Kidney capillary endothelial cell (primary cell): ENCODE measurements at places on chromosomes 5 and 9.

DNA sequence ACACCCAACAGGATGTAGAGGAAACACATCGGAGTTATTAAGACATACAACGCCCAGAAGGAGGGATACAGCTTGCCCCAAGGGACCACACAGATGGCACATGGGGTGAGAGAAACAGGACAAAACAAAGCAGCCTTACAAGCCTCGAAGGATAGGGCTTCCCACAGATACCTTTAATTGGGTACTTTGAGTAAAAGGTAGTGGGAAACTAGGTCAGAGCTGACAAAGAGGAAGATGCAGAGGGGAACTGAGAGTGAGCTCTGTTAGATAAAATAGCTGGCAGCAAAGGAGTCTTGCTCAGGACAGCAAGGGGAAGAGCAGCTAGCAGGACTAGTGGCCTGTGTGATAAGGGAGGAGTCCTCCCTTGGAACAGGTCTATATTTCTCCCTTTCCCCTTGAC, 48.2 kb downstream of the OTP start:
- DNase-seq, result no peak

GRCh38 chr9:2132484-2133082, 117.4 kb downstream of the SMARCA2 start:
- DNase-seq, result peak; percentile 42

GRCh38 chr9:74336161-74336560, 161.0 kb upstream of the RORB start:
- no peak for DNase-seq

GRCh38 chr5:62794456-62794855, 215.8 kb downstream of the LRRC70 start:
- no peak for DNase-seq

DNA sequence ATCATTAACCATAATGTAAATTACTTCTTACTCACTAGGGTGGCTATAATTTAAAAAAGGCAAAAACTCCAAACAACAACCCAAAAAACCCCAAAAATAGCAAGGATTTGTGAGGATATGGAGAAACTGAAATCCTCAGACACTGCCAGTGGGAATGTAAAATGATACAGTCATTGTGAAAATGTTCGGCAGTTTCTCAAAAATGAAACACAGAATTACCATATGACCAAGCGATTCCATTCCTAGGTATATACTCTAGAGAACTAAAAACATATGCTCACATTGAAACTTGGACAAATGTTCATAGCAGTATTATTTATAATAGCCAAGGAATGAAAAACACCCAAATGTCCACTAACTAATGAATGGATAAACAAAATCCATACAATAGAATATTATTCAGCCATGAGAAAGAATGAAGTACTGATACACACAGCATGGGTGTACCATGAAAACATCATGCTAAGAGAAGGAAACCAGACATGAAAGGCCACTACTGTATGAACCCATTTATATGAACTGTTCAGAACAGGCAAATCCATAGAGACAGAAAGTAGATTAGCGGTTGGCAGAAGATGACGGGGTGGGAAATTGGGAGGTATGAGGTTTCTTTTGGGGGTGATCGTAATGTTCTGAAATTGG, 119.1 kb downstream of the MAPKAP1 start:
- no peak for DNase-seq

- DNase-seq, result no peak
Measured at GRCh38 chr9:127805620-127806019, 2.9 kb downstream of the FPGS start.

- no peak for DNase-seq
Measured at GRCh38 chr5:54713923-54714581, 196.5 kb downstream of the SNX18 start.

DNA sequence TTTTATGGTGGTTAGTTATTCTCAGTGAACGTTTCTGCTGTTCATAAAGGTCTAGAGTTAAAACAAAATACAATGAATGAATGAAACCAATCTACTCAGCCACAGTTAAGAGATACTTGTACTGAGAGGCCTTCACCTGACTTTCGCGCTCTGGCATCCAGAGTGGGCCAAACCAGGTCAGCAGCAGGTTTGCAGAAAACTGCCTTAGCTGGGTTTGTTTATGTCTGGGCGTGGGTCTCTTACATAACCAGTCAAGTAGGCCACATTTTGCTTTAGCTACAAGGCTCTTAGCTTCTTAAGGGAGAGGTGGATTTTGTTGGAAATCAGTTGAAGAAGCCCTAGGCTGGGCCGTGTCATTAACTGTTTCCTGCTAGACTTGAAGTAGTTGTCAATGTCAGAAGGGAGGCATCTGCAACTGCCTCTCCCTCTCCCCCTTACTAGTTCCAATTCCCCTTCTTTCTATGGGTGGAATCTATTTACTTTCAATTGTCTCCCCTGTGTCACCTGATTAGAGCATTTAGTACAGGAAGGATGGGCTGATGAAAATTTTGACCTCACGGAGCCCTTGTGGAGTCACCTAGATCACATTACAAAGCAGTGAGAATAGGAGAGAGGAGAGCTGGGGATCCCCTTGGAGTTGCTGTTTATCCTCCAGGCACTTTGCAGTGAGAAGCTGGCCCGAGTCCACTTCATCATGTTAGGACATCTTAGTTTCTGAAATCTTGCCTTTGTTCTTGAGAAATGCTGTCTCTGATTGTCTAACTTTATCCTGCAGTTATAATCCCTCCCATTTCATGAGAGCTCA, 200.5 kb downstream of the ARHGEF28 start:
- DNase-seq, result no peak

DNA sequence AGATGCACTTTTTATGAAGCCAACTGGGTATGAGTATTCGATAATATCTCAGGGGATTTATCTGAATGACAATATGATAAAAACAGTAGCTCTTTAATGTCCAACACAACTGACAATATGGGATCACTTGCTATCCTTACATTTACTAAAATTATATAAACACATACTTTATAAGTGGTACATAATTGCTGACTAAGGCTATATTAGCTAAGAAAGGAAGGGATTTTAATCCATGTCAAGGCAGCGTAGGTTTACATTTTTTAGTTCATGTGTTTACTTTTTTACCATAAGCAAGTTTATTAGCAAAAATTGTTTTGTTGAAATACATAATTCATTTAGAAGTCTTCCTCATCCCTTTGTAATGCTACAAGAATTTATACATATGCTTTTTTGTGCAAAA, 796.2 kb downstream of the TLE1 start:
- DNase-seq, result no peak

DNA sequence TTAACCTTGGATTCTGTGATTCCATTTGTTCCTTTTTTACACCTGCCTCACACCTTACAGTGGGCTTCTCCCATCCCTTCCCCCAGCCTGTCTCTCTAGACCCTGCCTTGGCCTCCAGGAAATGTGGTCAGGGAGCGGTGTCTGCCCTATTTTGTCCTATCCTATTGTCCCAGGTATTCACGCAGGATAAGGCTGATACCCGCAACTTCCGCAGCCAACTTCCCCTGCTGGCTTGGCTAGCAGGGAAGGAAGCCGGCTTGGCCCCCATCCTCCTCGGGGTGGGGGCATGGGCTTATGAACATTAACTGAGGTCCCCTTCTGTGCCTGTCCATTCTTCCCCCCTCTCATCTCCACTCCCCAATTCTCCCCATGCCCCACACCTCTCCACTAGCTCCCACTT, 3.5 kb downstream of the CSF1R start:
- peak; percentile 44 for DNase-seq

DNA sequence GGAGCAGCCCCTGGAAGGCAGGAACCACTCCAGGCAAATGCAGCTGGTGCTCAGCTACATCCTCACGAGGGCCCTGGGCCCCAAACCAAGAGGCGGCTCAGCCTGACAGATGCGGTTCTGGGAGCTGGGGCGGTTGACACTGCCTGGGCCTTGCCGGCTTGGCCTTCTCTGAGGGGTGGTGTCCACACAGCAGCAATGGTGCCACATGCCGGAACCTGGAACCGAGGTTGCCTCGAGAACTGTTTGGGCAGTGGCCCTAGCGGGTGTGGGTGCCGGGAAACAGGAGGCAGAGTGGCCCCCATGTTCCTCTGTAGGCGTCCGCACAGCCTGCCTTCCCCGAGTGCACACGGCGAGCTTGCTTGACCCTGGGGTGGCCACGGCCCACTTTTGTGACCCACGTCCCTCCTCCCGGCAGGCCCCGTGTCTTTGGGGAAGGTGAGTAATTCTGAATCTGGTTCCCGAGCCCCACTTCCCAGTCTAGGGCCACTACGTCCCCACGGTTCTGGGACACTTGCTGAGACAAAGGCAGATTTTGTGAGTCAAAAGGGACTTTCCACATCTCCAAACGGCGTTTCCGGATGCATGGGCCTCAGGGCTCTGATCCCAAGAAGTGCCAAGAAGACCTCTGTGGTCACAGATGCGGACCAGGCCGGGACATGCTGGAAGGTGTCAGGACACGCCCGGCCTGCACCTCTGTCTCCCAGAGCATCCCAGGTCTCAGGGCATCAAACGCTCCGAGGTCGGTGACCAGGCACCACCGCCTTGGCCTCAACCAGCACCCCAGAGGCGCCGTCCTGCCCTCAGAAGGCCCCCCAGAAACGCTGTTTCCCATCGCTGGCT, 27.7 kb upstream of the SLC12A7 start:
- DNase-seq, result no peak

DNA sequence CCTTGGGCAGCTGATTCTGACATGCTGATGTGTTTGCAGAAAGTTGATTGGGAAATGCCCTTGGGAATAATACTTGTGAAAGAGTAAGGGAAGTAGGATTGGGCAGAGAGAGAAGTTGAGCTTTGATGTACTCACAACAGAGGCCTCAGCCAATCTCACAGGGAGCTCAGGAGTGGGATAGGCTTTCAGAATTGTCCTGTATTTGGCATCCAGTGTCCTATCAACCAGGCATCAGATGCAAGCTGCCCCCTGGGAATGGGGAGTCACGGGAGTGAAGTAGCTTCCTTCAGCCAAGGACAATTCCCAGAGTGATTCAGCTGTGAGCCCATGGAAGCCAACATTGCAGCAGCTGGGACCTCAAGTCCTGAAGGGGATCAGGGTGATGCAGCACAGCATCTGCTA, 39.6 kb downstream of the DMAC1 start:
- DNase-seq, result no peak

GRCh38 chr9:131675437-131676022, 64.3 kb downstream of the RAPGEF1 start:
- no peak for DNase-seq

- DNase-seq, result no peak
Measured at GRCh38 chr9:103928442-103928841, 165.7 kb upstream of the SMC2 start.

- DNase-seq, result no peak
Measured at GRCh38 chr5:91319667-91320066, 63.5 kb downstream of the ARRDC3 start.

DNA sequence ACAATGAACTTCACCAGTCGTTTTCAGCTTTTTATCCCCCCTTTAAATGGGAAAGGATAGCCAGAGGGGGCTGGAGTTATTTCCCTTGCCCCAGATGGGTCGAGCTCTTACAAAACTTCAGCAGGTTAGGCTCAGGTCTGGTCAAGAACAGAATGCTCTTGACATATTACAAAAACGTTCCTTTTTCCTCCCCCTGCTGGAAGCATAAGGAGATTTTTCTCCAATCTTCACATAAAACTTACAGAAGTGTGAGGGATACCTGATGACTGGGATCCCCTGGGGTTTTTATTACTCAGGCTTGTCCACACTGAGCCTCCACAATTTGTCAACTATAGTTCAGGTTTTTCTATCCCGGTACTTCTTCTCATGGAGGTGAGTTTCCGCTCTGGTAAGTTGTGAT, 60.8 kb downstream of the CSF2 start:
- DNase-seq, result peak; percentile 4

GRCh38 chr9:14080959-14081542, 232.9 kb downstream of the NFIB start:
- DNase-seq, result no peak

- peak; percentile 85 for DNase-seq
Measured at GRCh38 chr9:25678147-25678666, at the start of gene TUSC1. TUSC1 (minus strand) TSS chr9:25678444; CDS start chr9:25678312, 132 bp downstream.

DNA sequence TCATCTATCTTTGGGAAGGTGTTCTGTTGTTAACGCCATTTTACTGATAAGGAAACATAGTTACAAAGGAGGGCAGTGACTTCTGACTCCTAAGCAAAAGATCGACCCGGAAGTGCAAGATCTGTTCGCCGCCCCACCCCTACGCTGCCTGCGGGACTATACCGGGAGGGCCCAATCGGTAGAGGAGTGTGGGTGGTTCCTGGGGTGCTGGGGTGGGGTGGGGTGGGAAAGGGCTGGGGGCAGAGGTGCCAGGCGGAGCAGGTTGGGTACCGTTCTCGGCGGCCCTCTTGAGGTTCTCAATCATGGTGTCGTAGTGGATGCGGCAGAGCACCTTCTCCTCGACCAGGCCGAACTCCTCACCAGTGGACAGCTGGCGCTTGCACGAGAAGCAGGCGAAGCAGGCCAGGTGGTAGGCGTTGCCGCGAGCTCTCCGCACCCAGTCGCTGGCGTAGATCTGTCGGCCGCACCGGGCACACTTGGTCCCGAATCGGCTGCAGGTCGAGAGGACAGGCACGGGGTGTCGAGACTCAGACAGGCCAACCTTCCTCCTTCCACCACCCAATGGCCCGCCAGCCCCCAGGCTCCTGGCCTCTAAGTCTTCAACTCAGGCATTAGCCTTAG, 11.8 kb downstream of the LHX6 start:
- DNase-seq, result no peak

GRCh38 chr9:33914887-33915628, 98.1 kb downstream of the UBE2R2 start:
- DNase-seq, result no peak

- no peak for DNase-seq
Measured at GRCh38 chr5:32771037-32771436, 59.9 kb downstream of the NPR3 start.

DNA sequence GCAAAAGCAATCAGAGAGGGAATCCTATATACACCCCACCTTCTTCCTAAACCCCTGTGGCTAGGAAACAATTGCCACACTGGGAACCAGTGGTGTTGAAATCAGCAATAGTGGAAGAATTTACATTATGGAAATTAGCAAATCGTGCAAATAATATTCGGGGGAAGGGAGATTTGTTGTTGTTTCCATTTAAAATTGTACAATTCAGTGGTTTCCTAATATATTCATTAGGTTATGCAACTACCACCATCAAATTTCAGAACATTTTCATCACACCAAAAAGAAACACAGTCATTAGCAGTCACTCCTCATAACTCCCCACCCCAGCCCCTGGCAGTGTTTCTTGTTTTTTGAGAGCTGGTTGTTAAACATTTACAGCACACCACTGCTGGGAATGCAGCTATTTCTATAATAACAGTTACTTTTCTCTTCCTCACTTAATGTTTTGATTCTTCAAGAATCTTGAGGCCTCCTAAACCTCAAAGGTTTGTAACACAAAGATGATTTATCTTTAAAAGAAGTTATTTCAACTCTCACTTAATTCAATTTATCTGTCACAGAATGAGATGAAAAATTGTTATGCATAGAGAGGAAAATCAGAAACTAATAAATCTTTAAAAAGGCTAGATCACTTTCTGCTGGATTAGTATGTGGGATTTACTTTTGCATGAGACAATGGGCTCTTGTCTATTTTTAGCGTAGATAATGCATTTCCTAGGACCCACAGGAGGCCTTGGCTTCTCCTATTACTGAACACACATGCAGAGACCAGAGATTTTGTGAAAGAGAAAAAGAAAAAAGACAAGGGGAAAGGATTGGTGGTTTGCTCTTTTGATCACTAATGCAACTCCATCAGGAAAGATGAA, 91.8 kb upstream of the DAPK1 start:
- no peak for DNase-seq

GRCh38 chr5:142971303-142972013, 201.3 kb downstream of the ARHGAP26 start:
- DNase-seq, result no peak
